ENCODE measurements at places on chromosomes 4 and X.

DNA sequence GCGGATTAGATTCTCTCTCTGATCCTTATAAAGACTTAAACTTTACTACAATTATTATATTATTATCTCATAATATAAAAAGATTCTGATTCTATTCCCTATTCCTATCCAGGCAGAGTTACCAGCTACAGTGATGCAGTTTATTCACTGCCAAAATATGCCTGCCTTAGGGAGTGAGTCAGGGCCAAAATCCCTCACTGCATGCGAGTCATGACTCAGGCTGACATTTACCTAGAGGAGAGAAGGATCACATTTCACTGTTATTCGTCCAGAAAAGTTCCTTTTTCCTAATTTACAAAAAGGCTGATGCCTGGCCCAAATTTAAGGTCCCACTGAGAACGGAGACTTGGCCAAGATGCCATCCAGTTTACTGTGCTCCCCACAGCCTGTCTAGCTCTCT, 168.5 kb upstream of the LDB2 start:
- DNase-seq, result no peak

- no peak for DNase-seq
These were observed 314.5 kb upstream of the RASGEF1B start for GRCh38 chr4:81786063-81786763.

- DNase-seq, result no peak
These were observed 120.5 kb downstream of the ENPP6 start for GRCh38 chr4:184097241-184097605.

DNA sequence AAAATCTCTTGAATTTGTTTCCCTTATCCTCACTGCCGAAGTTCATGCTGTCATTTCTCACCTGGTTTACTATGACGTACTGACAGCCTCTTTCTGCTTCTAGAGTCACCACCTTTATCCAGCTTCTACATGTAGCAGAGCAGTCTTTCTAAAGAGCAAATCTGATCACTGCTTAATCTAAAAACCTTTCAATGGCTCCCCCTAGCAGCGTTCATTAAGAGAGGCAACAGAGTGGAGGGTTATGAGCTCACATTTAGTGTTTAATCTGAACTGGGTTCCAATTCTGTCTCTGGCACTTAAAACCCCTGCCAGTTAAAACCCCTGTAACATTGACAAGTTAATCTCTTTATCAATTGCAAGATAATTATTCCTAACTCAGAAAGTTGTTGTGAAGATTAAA, 4.4 kb downstream of the RBPJ start:
- no peak for DNase-seq

- DNase-seq, result no peak
These were observed 543.5 kb downstream of the PDHA2 start for GRCh38 chr4:96383349-96383748.

DNA sequence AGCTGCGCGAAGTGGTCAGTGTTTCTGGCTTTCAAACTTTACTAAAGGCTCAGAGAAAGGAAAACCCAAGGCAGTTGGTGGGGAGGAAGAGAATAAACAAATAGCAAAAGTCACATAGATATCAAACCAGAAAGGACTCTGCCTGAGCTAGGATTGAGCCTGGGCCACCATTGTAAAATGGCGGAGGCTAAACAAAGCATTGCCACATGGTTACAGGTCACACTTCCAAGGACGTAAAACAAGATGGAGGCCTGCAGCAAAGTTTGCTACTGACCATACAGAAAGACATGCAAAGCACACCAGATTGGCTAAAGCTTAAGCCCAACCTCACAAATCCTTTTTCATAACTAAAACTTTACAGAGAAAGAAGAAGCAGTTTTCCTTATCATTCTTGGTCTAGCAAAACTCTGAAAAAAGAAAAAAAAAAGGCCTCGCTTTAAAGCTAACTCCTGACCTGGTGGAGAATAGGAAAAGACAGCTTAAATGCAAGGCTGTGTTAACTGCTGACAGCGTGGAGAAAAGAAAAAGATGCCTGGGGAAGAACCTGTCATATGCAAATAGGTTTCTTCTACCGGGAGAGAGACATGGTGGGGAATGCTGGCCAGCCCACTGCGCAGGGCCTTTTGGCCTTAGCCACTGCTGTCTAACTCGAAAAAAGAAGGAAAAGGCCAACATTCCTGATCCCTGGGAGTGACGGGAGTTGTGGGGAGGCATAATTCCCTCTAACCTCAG, 81.8 kb upstream of the SMARCA5 start:
- DNase-seq, result no peak

- DNase-seq, result no peak
These were observed at the start of gene ADRA2C for GRCh38 chr4:3766036-3766784. ADRA2C (plus strand) TSS chr4:3766385; CDS start chr4:3766607, 222 bp downstream.

DNA sequence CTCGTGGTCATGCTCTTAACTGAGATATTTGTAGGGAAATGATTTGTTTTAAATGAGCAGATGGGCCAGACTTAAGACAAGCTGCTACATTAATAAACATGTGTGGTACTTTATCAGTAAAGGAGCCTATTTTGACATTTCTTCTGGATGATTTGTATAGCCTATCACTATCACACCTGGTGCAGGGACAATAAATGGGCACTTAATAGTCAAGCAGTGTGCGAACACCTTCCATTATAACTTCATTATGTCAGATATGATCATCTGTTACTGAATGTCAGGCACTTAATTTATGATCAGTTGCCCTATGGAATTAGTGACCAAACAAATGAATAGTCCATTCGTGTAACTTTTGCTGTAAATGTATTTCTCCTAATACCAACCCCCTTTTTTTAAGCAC, 628.8 kb downstream of the ADGRL3 start:
- no peak for DNase-seq

DNA sequence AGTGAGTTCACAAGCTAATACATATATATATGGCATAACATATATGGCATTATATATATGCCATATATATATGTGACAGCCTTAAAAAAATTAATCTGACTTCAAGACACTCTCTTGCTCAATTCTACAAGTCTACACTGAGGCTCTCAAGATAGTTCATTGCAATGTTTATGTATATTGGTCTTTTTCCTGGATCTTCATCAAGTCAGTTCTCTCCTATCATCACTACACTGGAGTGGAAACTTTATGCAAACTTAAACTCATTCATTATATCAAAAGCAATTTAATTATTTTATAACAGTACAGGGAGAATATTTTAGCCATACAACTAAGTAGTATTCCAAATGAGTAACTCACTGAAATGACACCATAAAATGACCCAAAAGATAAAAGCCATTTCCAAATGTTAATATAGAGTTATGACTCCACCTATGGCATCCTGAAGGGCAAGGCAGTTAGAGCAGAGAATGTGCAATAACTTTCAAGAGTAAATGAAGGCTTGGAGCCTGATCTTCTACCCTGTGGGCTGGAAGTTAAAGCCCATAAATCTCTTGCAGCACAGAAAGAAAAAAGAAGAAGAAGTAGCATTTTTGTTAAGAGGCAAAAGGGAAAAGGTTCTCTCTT, 176.3 kb upstream of the SLIT2 start:
- no peak for DNase-seq

GRCh38 chr4:155539746-155540145, 126.9 kb upstream of the GUCY1A1 start:
- no peak for DNase-seq

DNA sequence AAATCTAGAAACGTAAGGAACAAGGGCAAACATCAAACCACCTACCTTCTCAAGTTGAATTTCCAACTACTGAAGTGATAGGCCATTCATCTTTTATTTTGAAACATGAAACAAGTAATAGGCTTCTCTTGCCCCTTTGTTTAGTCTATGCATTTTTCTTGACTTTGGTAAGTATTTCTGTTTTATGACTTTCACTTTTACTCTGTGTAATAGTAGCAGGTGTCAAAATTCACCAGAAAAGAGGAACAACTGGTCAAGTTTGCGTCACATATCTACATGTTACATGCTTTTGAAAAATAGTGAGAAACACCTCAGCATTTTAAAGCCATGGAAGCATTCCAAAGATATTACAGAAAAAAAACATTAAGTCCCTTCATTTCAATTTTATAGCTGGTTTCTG, 157.1 kb upstream of the FTHL17 start:
- no peak for DNase-seq

GRCh38 chr4:61468024-61468720, 268.0 kb downstream of the ADGRL3 start:
- DNase-seq, result no peak

GRCh38 chr4:41267997-41268396, 11.3 kb downstream of the UCHL1 start:
- no peak for DNase-seq

DNA sequence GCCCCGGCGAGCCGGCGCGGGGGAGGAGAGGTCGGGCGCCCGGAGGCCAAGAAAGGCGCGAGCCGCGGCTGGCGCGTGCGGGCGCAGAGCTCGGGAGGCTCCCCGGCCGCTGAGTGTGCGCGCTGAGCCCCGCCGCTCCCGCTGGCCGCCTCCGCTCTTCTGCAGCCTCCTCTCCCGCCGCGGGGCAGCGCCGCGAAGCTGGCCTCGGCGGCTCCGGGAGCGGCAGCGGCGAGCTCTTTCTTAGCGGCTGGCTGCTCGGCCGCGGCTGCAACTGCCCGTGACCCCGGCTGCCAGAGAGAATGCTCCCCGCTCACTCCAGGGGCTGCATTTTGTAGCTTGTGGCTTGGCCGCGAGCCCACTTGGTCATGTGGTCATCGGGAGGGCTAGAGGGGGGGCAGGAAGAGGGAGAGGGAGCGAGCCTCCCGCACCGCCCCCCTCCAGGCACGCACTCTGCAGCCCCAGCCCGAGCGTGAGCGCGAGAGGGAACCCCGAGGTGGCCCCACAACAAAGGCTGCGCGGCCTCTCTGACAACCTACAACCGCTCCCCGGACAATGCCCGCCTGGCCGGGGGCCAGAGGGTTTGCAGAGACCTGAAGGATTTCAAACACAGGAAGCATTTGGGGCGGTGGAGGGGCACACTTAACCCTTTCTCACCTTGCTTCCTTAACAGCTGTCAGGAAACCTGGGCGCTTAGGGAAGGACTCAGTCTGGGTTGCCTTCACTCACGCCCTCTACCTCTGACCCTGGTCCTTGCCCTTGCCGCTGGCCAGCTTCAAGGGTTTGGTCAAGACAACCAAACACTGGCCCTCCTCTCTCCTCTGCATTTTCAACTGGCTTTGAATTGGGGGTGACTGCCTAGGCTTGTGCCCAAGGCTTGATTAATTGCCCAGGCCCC, at the start of gene APLN:
TSS of gene APLN (minus strand) at position 305 of the 895 bp plus-strand sequence. CDS start 326 bp downstream, outside the sequence.
- DNase-seq, result no peak

DNA sequence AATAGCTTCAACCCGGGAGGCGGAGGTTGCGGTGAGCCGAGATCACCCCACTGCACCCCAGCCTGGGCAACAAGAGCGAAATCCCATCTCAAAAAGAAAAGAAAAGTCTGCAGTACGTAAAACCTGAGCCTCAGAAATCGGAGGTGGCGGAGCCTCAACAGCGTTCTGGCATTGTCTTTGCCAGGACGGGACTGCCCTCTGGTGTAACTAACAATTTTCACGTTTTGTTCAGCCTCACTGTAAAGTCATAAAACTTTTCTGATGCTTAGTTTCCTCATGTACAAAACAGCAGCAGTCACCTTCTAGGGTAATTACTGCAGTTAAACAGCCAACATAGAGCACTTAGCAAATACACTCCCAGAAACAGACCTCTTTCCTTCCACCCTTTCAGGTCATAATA, 121.7 kb downstream of the RBM47 start:
- DNase-seq, result no peak

GRCh38 chrX:100654261-100654660, 10.3 kb downstream of the SRPX2 start:
- no peak for DNase-seq

DNA sequence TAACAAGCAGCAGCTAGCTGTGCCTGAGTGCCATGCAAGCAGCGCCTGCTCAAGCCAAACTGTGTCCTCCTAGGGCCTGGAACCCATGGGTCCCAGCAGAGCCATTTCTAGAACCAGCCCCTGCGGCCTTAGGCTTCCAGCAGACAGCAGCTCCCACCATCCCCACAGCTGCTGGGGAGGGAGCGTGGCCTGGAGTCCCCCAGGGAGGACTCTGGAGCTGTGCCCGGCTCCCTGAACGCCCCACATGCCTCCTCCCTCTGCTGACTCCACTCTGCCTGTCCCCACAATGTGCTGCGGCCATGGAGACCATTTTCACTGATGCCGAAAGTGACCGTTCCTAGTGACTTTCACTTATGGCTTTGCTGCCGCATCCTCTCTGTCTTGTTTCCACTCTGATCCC, 45.9 kb downstream of the GAK start:
- DNase-seq, result no peak

DNA sequence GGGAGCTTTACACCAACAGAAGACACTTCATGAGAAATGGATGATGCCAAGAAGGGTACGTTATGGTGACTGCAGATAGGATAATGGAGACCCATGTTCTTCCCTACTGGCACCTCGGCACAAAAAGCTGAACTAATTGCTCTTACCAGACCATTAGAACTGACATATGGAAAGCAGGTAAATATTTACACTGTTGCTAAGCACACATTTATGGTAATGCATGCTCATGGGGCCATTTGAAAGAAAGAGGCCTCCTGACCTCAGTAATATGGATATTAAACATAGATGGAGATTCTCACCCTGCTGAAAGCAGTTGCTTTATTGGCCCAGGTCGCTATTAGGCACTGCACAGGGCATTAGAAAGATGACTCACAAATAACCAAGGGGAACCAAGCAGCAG, 1759.6 kb downstream of the C4orf33 start:
- DNase-seq, result no peak

DNA sequence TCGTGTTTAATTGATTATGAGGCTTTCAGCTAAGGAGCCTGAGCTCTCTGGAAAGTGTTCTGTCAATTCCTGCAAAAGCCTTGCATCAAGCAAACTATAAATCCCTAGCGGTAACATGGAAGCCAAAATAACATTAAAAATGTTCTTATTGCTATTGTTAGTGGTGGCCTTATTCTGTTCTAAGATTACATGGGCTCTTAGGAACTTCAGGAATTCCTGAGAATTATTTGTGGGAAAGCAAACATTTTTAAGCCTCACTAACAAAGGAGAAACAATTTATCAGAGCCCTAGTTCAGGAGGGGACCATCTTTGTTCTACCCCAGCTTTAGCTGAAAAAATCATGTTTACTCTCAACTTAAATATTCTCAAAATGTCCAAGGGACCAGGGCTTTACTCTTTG, 119.6 kb downstream of the PAPSS1 start:
- DNase-seq, result no peak

GRCh38 chr4:158810487-158811215, 41.8 kb downstream of the FNIP2 start:
- DNase-seq, result no peak

DNA sequence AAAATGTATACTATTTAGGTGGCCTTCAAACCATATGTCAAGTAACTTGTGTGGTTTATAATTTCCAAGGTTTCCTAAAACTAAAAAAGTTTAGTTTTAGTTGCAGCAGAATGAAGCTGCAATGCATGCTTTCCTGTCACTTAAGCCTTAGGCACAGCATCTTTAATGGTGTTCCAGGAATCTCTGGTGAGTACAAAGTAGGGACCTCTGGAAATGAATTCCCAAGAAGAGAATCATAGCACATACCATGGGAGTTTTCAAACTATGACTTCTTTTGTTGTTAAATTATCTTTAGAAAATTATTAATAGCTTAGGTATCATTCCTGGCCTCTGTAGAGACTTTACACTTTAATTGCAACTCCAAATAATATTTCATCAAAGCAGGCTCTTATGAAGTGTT, 1005.9 kb upstream of the PABPC4L start:
- DNase-seq, result no peak

- DNase-seq, result no peak
These were observed 13.0 kb upstream of the ELF2 start for GRCh38 chr4:139189972-139190371.

GRCh38 chr4:33369446-33369845, 2649.3 kb downstream of the PCDH7 start:
- DNase-seq, result no peak

- DNase-seq, result no peak
These were observed 990 bp upstream of the HADH start for GRCh38 chr4:107988763-107989035.

- DNase-seq, result no peak
These were observed 64.7 kb upstream of the EXOC1L start for GRCh38 chr4:55754754-55755350.

GRCh38 chrX:55057675-55058249, 17.1 kb upstream of the PAGE2B start:
- no peak for DNase-seq

Data from activated T-helper 1 cell treated with anti-CD3 and anti-CD28 coated beads, Interleukin-2, amount 50 U/mL, for 16 hours (primary cell).